ENCODE measurements at places on chromosomes 5 and 9. TPM values are rescaled to one million over a fixed set of nuclear protein-coding genes. Genes with fewer than 3 reads are reported as not detected.

- DNase-seq: no peak
Observed at GRCh38 chr9:129637102-129637501, 4.8 kb downstream of the ASB6 start.

- DNase-seq: peak; percentile 4
Observed at GRCh38 chr5:372996-373709, 51.6 kb downstream of the AHRR start.

The TGFBR1 gene
- 24.7 TPM for total RNA-seq

DNA sequence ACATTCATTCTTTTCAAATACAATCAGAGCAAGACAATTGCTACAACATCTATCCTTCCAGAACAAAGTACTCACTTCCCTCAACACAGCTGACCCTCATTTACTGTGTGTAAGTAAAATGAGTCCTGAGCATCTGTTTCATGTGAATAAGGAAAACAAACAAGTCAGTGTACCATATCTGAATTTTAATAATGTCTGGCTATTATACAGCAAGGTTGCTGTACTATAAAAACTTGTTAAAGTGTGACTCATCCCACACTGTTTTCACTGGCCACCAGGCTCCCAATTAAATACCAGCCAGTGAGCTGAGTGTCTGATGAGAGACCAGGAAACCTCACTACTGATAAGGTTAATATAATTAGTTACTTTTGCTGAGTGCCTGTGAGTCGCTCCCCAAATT lies 339.8 kb downstream of the AGTPBP1 start:
- no peak for DNase-seq

DNA sequence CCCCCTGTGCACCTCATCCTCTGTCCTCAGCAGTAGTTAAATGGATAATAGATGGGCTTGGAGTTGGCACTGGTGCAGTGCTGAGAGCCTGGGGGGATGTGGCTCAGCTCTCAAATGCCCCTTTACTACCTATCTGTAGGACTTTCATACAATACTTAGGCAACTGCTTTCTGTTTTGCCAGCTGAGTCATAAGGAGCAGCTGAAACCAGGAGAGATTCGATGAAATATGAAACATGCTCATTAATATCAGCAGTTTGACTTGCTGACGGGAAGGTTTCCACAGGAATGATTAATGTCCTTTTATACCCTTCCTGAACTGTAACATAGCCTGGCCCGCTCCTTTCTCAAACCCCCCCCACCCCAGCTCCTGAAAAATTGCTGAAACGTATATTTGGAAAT lies 142.6 kb downstream of the SAXO1 start:
- DNase-seq: no peak

All from mucosa of descending colon (tissue), 3 donors.